ENCODE measurements at places on chromosomes 5 and 9.

DNA sequence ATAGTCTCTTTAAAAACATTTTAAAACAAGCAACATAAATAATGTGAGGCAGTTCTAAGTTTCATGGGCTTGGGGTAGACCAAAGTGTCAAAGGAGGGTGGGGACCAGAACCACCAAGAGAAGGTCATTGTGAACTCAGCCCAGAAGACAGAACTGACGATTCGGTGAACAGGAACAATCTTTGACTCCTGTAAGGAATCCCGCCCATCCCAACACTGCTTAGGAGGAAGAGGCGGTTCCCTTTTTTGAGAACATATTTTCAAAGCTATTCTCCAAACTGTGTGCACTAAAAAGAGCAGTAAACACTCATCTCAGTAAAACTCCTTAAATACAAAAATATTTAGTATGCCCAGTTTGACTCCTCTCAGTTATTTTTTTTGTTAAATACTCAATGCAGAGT, 176.5 kb upstream of the TLE4 start:
- peak; percentile 10 for DNase-seq

DNA sequence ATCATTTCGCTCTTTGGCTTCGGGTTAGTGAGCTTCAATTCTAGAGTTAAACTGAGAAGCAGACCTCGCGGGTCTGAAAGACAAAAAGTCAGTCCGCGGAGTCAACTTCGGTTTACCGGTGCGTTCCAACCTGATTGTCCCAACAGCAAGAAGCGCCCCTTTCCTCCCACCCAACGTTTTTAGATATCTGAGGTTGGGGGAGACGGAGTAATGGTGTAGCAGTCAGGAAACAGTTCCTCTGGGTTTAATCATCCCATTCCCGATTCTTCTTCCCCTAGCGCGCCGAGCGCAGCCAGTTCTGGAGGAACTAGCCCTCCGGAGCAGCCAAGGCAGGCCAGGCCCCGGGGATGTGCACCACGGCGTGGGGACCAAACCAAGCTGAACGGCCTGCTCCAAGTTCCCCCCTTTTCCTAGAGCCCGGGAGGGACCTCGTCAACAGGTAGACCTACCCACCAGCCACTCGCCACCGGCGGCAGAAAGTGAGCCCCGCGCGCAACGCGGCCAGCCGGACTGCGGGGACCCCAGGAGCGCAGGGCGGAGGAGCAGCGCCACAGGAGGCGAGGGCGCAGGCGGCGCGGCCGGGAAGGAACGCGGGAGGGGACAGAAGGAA, 622 bp upstream of the ISL1 start:
- no peak for DNase-seq

DNA sequence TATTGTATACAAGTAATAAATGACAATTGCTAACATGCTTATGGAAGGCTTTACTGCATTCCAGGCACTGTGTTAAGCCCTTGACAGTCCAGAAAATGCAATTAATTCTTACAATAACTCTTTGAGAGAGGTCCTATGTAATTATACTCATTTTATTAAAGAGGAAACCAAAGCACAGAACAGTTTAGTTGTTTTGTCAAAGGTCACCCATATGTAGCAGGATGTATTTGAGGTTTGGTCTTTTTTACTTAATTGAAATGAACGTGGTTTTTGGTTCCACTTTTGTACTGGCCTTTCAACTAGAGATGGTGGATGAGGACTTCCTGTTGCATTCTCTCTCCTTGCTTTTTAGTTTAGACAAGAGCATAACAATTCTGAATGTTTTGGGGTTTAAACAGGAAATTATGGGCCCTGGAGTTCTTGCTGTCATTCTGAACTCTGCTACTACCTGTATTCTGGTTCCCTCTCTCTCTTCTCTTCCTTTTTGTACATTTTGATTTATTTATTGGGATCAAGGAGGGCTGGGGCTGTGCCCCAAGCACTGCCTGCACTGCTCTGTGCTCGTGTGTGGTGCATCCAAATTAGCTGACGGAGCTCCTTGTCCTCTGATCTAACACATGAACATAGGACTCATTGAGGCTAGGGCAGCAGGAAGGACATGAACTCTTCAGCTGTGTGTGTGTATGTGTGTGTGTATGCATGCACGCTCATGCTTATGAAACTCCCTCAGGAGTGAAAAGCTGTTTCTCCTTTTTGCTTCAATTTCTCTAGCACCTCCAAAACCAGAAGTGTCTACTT, 47.4 kb downstream of the SLC28A3 start:
- no peak for DNase-seq

GRCh38 chr5:85479849-85480248, 1095.2 kb upstream of the EDIL3 start:
- DNase-seq: no peak

GRCh38 chr9:800591-801150, 40.8 kb upstream of the DMRT1 start:
- no peak for DNase-seq

GRCh38 chr5:123083298-123083697, 5.7 kb upstream of the PRDM6 start:
- DNase-seq: no peak
